NCI-H69 (cell line): ENCODE measurements at places on chromosomes 16 and 17.

GRCh38 chr16:88978608-88979346, 1.8 kb upstream of the CBFA2T3 start:
- DNase-seq = no peak

- no peak for DNase-seq
These were observed 715.7 kb upstream of the SOX9 start for GRCh38 chr17:71405101-71405500.

- peak; percentile 49 for DNase-seq
These were observed 9.5 kb downstream of the FOXF1 start for GRCh38 chr16:86519649-86520316.

DNA sequence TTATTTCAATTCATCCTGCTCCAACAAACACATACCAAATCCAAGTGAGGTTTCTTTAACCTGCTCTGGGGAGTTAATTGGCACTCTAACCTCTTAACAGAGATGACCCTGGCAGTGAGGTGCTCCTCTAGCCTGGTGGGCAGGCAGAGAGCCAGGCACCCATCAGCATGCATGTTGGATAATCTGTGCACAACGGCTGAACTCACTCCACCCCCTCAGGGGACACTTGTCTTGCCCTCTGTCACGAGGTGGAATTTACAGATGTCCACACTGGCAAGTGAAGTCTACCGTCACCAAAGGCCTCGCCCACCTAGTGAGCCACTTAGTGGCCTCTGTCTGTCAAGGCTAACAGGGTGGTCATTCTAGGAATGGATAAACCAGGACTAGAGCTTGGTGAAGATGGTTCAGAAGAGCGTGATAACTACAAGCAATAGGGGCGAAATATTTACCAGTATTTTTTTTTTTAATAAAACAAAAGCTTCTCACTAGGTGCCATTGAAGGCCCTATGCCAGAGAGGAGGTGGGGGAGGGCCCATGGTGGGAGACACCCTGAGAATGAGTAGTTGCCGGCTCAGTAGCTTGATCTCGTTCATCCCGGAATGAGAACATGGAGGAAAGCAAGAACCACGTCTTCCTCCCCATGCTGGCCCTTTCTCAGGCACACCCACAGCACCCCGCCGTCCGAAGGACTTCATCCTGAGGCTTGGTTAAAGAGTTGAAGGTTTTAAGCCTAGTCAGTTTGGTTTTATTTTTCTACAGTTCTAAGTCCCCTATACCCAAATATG, 25.2 kb downstream of the PLD6 start:
- DNase-seq = no peak

- no peak for DNase-seq
These were observed 2.1 kb downstream of the TRAF7 start for GRCh38 chr16:2157480-2158261.

DNA sequence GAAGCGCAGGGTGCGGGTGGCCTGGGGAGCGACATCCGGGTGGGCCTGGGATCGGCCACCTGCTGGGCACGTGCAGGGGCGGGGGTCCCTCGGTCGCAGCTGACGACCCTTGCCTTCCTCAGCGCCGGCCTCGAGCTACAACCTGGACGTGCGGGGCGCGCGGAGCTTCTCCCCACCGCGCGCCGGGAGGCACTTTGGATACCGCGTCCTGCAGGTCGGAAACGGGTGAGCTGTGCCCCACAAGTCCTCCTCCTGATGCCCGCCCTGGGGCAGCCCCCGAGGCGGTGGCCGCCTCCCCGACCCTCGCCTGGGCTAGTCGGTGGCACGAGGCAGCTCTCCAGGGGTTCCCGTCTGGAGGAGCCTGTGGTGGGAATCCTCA, 1.5 kb downstream of the ITGAL start:
- no peak for DNase-seq

GRCh38 chr17:29245401-29245800, 1.3 kb upstream of the CRYBA1 start:
- no peak for DNase-seq

DNA sequence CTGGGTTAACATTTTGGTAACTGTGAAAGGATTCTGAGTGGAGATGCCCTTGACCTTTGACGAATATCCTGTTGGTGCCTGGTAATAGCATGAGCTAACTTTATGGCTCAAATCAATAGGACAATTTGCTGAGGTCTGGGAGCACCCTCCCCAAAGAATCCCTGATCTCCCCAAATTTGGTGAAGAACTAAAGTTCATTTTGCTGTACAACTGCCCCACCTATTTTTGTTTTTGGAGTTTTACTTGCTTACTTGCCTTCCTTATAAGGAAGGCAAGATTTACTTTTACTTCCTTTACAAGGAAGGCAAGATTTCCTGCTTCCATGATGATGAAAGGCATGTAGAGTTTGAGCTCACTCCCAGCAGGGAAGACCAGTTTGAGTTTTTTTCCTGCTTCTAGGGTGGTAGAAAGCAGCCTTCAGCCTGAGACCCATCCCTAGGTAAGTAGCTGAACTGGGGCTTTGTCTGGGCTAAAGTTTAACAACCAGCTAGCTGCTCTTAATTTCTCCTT, 2.8 kb downstream of the KRTAP4-9 start:
- DNase-seq = no peak

DNA sequence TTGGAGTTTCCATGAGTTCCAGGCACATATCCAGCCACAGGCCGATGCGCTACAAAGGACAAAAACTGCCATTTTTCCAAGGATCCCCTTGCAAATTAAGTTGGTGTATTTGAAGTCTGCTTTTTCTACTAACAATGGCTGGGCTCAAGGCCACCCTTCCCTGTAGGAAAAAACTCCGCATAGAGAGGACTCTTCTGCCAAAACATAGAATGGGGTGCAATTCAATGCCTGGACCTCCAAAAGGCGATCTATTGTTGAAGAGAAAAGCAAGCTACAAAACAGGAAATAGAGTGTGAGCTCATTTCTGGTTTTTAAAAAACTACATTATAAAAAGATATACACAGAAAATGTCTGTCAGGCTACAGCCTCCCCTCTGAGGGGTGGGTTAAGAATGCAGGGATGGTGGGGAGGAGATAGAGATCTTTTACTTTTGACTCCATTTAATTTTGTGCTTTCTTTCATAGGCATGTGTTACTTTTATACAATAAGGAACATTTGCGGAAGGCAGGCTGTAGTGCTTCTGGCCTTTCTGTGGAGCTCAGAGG, 22.9 kb upstream of the PRSS54 start:
- no peak for DNase-seq

GRCh38 chr17:47304186-47304585, 19.6 kb upstream of the EFCAB13 start:
- no peak for DNase-seq

- no peak for DNase-seq
These were observed 43.8 kb upstream of the ATP2A3 start for GRCh38 chr17:4008082-4008435.

DNA sequence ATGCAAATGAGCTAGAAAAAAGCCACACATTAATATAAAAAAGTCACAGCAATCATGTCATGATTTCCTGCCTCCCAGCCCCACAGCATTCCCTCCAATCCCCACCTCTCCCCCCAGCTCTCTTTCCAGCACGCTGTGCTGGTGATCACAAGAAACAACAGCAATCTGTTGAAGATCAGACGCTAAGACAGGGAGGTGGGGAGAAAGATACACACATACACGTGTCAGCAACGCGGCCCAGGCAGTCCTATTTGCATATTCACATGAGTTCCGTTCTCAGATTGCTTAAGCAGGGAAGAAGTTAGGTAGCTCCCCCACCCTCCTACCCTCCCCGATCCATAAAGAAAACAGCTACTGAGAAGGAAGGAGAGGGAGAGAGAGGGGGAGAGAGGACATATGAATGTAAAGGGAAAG, 405.5 kb upstream of the PSMD7 start:
- DNase-seq = peak; percentile 10

DNA sequence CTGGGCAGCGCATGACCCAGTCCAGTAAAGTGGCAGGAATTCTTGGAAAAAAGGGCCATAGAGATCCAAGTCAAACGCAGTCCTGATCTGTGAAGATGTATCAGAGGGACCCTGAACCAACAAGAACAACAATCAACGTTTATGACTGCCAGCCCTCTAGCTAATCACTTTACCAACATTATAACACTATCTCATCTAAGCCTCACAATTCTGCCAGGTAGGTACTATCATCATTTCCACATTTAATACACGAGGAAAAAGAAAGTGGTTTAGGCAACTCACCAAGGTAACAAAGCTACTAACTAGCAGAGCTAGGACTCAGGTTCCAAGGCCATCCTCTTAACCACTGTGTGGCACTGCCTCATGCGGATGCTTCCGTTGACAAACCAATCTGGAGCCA, 28.1 kb downstream of the TEX2 start:
- no peak for DNase-seq

DNA sequence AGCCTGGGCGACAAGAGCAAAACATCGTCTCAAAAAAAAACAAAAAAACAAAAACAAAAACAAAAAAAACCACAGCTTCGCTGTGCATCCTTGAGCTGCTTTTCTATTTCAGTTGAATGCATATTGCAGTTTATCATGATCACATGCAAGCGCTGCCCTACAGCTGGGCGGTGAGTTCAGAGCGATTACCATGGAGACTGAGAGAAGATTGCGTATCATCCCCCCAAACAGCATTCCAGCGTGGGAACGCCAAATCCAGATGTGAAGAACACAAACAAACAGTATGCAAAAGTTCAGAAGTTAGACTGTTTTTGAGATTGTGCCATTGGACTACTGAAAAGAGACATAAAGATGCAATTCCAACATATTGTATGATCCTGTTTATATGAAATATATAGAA, 15.1 kb upstream of the SLC52A1 start:
- DNase-seq = no peak
